ENCODE measurements at places on chromosomes 16 and 17.

DNA sequence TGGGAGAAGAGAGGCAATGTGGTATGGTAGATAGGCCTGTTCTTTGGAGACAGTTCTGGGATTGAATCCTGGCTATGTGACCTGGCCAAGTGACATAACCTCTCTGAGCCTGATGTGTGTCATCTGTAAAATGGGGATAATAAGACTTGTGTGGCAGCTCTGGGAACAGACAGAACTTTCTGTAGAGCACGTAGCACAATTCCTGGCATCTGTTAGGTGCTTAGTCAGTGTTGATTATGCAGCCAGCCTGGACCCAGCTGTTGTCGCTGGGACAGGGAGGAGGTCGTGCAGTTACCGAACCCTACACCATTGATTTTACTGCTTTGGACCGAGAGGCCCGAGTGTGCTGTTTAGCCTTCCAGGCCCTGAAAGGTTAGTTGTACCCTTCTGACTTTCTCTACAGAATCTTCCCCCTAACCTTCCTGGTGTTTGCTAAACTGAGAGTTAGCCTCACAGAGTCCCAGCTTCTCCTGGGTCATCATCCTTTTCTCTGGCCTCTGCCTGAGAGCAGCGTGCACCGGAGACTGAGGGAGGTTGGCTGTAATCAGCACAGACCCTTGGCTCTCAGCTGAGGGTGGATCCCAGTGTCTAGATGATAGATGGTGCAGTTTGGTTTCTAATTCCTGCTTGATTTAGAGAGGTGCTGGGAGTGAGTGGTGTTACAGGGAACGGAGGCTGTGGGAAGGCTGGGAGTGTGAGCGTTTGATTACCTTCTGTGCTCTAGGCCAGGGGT is 31.9 kb downstream of the MSI2 start:
- no peak for DNase-seq

GRCh38 chr17:4858068-4858881 is 25.1 kb downstream of the MINK1 start:
- no peak for DNase-seq

DNA sequence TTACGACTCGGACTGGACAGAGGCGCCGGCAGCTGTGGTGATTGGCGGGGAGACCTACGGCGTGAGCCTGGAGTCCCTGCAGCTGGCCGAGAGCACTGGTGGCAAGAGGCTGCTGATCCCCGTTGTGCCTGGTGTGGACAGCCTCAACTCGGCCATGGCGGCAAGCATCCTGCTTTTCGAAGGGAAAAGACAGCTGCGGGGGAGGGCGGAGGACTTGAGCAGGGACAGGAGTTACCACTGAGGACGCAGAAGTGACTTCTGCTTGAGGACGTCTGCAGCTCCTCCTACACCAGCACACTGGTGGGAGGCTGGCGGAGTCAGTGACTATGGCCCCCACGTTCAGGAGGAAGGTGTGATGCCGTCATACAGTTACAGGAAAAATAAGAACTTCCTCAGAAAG is 9.7 kb downstream of the MRM3 start:
- DNase-seq: no peak

DNA sequence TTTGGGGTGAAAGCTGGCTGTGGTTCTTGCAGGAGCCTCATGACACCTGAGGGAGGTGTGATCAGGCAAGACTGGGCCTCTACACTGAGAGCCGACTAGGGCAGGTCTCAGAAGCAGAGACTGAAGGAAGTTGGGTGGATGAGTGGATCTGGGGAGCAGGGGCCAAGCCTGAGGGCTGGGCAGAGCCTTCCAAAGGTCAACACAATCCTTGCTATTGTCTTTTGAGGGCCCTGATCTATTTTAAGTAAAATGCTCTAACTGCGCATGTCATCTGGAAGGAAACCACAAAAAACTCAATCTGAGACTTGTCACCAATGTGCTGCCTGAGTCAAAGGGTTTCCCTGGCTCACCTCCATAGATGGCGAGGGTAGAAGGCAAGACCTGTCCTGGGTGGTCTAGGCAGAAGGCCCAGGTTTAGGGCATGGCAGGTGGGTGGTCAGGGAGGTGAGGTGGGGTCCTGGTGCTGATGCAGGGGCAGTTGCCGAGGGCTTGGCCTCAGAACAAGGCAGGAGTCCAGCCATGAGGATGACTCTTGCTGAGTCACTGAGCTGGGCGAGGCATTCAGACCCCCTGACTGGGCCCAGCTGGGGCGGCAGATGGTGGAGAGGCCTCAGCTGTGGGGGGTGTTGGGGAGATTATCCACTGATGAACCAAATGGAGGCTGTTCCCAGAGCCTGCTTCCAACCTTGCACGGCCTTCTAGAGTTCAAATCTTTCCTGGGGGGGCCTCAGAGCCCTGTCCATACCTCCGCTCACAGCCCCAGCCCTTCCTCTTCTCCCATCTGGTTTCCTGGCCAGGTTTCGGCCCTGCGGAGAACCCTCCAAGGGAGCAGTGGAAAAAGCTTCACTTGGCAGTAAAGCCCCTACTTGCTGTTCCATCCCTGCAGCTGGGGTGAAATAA is 5.1 kb downstream of the MVP start:
- no peak for DNase-seq

DNA sequence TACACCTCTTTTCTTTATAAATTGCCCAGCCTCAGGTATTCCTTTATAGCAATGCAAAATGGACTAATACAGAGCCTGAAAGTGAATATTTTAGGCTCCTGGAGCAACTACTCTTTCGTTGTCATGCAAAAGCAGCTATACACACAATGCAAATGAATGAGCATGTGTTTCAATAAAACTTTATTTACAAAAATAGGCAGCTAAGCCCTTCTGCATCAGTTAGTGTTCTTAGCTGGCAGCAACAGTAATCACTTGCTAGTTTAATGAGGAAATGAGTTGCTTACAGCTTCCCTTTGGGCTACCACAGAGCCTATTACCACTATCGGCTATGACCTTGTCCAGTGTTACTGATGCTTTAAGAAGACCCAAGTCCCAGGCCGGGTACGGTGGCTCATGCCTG is 402.9 kb downstream of the XYLT1 start:
- no peak for DNase-seq

DNA sequence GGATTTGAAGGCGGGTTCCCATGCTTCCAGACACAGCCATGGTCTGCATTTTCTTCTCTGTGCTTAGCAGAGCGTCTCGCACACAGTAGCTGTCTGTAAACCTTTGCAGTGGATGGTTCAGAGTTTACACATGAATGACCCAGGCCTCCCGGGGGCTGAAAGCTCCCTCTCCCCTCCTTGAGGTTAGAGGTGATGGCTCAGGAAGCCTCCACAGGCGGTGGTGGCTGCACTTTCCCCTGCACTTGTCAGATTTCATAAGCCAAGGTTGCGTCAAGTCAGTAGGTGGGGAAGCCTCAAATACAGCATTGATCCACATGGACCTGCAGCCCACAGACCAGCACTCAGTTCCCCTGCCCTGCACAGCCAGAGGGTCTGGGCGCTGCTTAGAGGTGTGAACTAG is 211.9 kb downstream of the KATNIP start:
- DNase-seq: no peak

GRCh38 chr17:58112970-58113631 is 29.9 kb downstream of the DYNLL2 start:
- peak; percentile 36 for DNase-seq

DNA sequence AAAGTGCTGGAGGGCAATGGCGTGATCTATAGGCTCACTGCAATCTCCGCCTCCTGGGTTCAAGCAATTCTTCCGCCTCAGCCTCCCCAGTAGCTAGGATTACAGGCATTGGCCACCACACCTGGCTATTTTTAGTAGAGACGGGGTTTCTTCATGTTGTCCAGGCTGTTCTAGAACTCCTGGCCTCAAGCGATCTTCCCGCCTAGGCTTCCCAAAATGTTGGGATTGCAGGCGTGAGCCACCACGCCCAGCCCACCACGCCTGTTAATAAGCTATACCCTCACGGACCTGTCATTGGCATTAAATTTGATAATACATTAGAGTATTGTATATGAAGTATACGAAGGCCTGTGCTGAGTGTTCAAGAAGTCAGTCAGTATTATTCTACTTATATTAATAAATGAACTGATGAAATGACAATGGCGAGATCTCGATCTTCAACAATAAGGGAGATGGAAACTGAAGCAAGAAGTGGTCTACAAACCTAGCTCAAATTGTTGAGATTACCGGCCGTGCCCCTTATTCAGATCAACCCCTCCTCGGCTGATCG is 818 bp upstream of the BCAS3 start:
- no peak for DNase-seq

DNA sequence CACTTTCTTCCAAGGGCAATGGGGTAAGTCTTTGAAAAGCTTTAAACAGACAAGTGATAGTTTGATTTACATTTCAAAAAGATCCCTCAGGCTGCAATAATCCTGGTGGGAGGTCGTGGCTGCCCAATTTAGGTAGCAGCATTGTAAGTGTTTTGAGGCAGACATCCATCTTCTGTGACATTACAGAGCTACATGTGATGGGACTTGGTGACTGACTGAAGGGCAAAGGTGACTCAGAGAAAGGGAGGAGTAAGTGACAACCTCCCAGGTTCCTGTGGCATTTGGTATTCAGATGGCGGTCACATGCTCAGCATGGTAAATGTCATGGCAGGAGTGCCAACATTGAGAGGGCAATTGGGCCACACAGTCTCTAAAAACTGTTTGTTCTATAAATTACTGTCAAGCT is 26.5 kb downstream of the STAT3 start:
- no peak for DNase-seq

DNA sequence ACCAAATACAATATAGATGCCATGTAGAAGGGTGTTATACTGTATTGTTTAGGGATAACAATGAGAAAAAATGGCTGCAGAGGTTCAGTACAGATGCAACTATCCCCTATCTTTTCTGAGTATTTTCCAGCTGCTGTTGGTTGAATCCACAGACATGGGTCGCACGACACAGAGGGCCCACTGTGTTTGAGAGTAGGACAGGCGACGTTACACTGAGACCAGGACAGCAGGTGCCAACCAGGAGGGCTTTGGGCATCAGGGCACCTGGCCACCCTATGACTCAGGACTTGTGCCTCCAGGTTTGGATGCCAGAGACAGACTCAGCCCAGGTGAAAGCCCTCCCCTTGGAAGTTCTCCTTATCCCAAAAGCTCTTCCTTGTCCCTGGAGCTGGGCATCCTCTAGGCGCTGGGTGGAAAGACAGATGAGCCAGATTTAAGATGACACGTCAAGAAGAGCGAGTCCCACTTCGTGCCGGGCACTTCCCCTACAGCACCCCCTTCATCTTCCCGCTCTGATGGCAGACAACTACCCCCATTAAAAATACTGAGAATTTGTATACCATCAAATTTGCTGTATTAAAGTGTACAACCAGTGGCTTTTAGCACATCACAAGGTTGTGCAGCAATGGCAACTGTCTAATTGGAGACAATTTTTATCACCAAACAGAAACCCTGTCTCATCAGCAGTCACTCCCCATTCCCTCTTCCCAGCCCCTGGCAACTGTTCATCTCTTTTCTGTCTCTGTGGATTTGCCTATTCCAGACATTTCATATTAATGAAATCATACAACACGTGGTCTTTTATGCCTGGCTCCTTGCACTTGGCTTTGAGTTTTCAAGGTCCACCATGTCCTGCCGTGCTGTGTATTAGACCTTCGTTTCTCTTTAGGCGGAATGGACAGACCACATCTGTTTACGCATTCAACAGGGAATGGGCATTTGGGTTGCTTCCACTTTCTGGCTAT is 30.6 kb downstream of the TNFRSF13B start:
- DNase-seq: no peak

- no peak for DNase-seq
Measured at GRCh38 chr16:2948807-2949704, 15.0 kb upstream of the KREMEN2 start.

DNA sequence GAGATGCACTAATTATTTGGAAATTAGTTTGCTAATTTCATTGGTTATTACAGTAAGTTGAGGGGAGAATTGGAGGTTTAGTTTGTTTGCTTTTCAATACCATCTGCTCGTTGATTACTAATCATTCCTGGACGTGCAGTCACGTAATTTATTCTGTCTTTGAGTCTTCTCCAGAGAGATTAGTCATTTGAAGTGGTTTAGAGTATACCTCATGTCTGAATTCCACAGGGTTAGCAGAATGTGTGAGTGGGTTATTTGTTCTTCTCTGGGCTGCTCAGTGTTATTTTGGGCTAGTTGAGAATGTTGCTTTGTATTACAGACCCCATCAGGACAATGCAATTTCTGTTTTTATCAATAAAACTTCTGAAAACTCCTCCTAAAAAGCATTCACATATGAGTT is 265.0 kb downstream of the RBFOX1 start:
- no peak for DNase-seq

- DNase-seq: no peak
Measured at GRCh38 chr16:88303890-88304819, 78.6 kb upstream of the ZNF469 start.

GRCh38 chr16:11546608-11547061 is 40.1 kb downstream of the LITAF start:
- no peak for DNase-seq

GRCh38 chr16:69595127-69596036 is 29.6 kb downstream of the NFAT5 start:
- no peak for DNase-seq

GRCh38 chr17:16288860-16289571 is 64.3 kb downstream of the CENPV start:
- DNase-seq: no peak

DNA sequence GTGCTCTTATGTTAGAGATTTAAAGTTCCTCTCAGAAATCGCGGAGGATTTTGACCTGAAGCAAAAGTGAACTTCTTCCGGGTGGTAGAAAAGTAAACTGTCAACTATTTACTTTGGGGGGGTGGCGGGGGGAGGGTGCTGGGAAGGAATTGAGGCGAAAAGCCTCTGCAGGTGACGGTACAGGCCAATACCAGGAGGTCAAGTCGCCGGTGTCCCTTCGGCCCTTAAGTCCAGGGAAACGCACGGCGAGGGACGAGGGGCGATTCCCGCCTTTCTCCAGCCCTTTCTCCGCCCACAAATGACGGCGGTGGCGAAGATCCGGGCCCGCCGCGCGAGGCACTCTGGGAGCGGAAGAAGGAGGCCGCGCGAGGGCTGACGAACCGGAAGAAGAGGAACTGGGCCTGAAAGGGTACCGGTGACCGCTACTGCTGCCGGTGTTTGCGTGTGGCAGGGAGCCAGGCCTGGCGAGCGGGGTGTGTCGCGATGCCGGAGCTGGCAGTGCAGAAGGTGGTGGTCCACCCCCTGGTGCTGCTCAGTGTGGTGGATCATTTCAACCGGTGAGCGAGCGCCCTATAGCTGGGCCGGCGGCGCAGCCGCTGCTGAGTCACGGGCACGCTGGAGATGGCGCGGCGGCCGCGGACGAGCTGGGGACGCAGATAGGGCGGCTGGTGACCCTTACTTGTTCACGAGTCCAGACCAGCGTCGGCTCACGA is at the start of gene PSMD7:
Gene PSMD7 (plus strand): TSS at position 383 of the 713 bp plus-strand sequence. CDS start 101 bp downstream, at position 484.
- DNase-seq: peak; percentile 59

All from GM12864 (cell line).